ENCODE measurements at places on chromosomes 5 and 9.
A peak's percentile ranks its signal among the peaks of the same experiment; 100 is the strongest.

GRCh38 chr9:84875193-84875592 is 205.7 kb downstream of the NTRK2 start:
- DNase-seq: no peak

DNA sequence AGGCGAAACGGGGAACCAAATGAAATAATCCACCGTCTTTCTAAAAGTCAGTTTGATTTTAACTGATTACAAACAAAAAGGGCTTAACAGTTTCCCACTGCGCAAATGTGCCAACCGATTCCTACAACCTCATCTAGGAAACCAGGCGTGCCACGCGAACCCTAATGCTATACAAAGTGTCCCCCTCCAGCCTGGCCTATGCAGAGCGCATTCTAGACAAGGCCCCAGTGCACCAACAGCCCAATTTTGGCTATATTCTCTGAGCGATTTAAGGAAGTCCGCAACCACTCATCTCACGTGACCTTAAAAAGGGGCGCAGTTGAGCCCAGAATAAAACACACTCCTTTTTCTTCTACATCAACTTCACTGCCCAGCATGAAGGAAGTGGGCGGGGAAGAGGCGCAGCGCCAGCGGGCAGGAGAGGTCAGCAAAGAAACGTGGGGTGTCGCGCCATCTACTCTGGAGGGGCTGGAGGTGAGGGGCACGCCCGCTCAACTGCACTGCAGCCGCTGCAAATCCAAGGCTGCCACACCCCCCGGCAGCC is 779 bp downstream of the FAM13B start:
- DNase-seq: no peak

DNA sequence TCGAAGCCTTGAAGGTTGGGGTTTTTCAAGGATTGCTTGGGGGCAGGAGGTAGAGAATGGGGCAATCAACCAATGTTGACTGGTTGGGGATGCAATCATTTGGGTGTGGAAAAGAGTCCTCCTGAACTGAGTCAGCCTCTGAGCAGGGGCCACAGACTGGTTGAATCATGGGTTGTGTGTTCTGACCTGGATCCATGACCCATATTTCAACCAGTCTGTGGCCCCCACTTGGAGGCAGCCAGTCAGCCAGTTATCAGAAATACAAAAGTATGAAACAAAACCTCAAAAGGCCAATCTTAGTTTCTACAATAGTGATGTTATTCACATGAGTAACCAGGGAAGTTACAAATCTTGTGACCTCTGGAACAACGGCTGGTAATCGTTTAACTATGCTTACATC is 81.4 kb upstream of the RANBP6 start:
- DNase-seq: no peak

GRCh38 chr9:22036866-22037626 is 27.9 kb upstream of the CDKN2B start:
- no peak for DNase-seq

- DNase-seq: no peak
Measured at GRCh38 chr5:5342784-5343183, 79.7 kb upstream of the ICE1 start.

DNA sequence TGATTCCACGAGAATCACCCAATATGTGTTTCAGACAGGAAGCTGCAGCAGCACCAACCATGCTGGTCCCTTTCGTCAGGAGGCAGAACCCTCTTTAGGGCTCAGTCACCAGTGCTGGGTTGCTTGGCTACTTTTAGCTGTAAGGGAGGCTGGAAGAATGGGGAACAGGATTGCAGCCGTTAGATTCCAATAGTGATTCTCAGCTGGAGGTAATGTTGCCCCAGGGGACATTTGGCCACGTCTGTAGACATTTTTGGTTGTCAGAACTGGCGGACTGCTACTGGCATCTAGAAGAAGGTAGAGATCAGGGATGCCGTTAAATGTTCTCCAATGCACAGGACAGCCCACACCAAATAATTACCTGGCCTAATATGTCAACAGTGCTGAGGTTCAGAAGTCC is 81.8 kb downstream of the ANKRD33B start:
- DNase-seq: no peak

DNA sequence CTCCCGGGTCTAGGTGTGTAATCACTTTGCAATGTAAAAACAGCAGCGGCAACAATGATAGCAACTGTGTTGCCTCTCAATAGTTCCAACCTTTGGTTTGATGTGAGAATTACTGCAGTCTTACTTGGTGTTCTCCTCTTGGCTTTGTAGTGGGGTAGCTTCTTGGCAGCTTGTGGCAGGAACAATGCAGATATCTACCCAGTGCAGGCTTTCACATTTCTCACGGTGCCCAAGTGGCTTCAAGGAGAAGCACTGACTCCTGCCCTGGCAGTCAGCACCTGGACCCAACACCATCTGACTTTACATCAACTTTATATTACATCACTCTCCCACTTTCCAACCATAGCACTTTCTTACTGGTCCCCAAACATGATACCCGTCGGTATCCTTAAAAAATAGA is 28.4 kb upstream of the TIFAB start:
- DNase-seq: no peak

DNA sequence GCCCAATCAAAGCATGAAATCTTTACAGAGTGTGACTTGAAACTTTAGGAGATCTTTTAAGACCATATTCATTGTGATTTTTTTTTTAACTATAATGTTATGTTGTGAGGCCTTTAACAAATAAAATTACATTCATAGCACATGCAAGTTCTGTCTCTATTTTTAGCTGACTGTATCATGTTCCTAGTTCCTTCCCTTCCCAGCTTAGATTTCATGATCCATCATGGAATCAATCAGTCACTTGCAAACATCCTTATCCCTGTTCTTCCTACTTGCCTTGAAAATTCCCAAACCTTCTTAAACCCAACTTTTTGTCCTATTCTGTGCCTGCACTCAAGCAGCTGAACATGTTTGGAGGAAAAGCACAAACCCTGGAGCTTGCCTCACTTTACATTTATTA is 141.8 kb downstream of the DMXL1 start:
- DNase-seq: no peak

DNA sequence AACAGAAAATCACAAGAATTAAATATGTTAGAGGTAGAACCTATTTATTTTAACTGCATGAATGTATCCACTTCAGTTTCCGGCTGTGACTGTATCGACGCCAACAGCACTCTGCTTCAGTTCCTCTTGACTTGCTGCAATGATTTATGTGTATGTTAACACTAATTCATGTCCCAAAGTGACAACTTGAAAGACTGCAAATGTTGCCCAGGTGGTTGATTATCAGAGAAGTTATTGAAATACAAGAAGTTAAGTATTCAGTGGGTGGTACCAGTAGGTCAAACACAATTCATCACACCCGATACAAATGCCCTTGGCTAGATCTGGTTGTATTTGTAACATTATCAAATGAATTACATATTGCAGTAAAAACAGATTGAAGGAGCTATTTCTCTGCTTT is 622.7 kb upstream of the CDH18 start:
- no peak for DNase-seq

GRCh38 chr5:56530626-56531138 is 284.7 kb upstream of the MAP3K1 start:
- DNase-seq: no peak

DNA sequence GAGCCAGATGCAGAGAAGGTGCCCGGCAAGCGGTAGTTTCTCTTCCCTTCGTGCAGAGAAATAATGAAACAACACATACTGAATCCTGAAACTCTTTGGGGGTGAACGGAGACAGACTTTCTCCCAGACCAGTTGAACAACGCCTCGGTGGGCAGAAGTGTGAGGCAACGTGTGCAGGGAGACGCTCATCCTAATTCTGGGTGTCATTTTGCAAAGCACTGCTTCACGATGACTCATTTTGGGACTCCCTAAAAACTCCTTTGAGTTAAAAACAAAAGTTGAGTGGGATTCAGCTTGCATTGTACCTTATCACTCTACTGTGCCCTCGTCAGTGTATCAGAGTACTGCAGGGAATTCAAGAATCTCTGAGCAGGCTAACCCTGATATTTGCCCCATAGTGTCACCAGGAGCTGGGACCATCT is 3.5 kb upstream of the NEK6 start:
- DNase-seq: no peak

GRCh38 chr9:76426807-76427419 is 32.1 kb upstream of the GCNT1 start:
- DNase-seq: no peak

GRCh38 chr9:93207860-93208734 is 24.2 kb downstream of the WNK2 start:
- no peak for DNase-seq

DNA sequence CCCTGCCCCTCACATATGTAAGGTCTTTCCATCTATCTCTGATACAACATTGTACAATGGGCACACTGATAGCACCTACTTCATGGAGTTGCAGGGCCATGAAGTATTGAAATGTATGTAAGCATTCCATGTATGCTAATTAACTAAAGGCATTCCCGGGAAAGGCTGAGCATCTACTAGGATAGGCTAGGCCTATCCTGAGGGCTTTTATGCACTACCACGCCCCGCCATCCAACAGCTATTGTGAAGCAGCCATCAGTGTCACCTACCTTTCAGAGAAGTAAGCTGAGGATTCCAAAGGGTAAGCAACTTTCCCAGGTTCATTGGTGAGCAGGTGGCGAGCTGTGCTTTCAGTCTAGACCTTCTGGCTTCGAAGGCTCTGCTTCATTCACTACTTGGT is 47.6 kb downstream of the NSG2 start:
- no peak for DNase-seq

- DNase-seq: no peak
Measured at GRCh38 chr9:128911529-128912035, 9.2 kb upstream of the PHYHD1 start.

GRCh38 chr5:93336330-93337110 is 244.5 kb downstream of the NR2F1-AS1 start:
- DNase-seq: no peak

DNA sequence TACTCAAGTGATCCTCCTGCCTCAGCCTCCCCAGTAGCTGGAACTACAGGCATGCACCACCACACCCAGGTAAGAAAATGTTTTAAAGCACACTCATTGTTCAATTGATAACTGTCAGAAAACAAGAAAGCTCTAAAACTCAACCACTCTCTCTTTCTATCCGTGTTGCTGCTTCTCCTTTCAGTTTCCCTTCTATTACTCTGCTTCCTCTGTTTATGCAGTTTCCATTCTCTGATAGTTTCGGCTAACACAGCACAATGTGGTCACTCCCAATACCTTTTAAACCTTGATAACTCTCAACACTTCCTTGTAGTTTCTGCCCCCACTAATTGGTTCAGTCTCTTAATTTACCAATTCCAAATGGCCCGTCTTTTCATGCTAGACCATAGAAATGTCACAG is 59.2 kb upstream of the NR4A3 start:
- DNase-seq: peak; percentile 51

DNA sequence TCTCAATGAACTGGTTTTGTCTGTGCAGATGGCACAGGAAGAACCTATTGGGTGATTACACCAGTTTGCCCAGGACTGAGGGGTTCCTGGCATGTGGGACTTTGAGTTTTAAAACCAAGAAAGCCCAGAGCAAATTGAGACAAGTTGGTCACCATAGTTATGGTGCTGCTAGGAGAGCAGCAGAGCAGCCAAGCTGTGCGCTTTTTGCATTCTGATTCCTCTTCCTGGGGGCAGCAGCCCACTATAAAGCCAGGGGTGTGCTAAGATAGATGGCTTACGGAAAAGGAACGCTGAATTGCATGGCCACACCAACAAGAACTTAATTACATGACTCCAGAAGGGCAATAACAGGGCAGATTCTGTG is 49.7 kb downstream of the TIMD4 start:
- DNase-seq: no peak

DNA sequence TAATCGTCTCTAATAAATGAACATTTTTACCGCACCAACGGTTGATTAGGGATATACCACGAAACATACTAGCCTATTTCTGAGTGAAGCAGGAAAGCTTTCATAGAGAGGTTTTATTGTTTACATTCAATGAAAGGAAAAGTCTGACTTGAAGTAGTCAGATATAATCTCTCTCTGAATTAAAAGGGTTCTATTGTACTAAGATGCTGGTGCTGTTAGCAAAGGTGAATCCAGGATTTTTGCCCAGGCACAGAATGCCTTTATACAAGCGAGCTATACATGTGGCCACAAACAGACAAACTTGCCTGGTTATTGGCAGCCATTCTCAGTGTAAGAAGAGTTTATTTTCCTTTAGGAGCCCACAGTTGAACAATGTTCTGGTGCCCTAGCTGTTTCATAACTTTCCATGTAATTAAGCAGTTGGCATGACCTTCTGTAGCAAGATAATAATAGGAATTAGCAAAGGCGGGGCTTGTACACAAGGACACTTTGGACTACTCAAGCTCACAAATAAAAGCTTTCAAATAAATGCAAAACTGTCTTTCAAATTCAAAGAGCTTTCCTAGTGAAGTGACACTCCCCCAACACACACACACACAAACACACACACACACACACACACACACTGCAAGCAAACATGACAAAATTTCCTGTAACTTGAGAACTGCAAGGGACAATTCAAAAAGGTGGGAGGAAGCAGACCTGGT is 198.7 kb upstream of the MAP3K1 start:
- no peak for DNase-seq

DNA sequence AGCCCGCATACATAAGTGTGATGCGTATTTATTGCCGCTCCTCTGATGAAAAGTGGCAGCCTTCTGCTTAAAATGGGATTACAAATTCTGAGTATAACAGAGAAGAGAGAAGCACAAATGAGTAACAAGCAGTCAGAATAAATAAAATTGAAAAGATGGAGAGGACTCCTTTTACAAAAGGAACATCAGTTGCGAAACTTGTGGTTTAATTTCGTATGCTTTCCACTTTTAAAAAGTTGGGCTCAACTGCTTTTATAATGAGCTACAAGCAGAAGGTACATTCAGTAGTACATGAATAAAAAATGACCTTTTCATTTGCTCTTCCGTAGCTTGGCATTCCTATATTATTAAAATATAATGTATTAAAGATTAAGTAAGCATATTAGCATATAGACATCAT is 320.0 kb downstream of the FBXL17 start:
- DNase-seq: no peak

DNA sequence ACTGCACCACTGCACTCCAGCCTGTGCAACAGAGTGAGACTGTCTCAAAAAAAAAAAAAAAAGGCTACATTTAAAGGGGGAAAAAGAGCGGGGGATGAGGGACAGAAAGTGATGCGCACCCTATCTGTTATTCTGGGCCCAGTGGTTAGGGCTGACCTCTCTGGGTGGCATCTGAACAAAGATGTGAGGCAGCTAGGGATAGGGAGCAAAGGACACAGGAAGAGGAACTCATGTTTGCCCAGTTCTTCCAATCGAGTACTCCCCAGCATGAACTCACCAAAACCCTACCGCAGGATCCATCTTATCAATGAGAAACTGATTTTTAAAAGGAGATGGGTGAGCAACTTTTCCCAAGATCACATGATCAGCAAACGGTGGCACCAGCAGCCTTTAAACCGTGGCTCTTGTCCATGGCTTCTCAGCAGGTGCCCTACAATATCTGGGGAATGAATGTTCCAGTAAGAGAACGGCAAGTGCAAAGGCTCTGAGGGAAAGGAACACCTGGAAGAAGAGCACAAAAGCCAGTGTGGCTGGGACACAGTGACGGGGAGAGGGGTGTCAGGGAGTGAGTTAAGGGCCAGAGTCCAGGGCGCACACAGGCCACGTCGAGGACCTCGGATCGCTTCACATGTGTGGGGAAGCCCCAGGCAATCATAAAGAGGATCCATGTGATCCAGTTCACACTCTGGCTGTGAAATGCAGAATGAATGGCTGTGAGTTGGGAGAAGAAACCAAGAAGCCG is 22.0 kb downstream of the RAPGEF1 start:
- DNase-seq: no peak
